ENCODE measurements at places on chromosomes 6 and 20.
A peak's percentile ranks its signal among the peaks of the same experiment; 100 is the strongest.

- DNase-seq, result peak; percentile 70
Observed at GRCh38 chr6:158863646-158864045, 44.5 kb upstream of the EZR start.

GRCh38 chr6:3324262-3324942, 65.7 kb downstream of the PSMG4 start:
- no peak for DNase-seq

GRCh38 chr20:46557231-46557956, 6.9 kb upstream of the OCSTAMP start:
- DNase-seq, result no peak

- DNase-seq, result peak; percentile 52
Observed at GRCh38 chr6:119347466-119348095, 2.0 kb downstream of the MAN1A1 start.

DNA sequence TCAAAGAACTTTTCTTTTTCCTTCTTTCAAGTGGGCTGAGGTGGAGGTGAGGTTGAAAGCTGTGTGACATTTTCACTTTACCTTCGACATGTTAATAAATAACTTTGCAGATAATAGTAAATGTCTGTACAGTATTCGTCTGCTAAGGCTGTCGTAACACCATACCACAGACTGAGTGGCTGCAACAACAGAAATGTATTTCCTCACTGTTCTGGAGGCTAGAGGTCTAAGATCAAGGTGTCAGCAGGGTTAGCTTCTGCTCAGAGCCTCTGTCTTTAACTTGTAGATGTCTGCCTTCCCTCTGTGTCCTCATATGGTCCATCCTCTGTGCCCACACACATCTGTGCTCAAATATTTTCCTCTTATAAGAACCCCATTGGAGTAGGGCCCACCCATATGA, 14.9 kb downstream of the PHACTR2 start:
- DNase-seq, result peak; percentile 61

DNA sequence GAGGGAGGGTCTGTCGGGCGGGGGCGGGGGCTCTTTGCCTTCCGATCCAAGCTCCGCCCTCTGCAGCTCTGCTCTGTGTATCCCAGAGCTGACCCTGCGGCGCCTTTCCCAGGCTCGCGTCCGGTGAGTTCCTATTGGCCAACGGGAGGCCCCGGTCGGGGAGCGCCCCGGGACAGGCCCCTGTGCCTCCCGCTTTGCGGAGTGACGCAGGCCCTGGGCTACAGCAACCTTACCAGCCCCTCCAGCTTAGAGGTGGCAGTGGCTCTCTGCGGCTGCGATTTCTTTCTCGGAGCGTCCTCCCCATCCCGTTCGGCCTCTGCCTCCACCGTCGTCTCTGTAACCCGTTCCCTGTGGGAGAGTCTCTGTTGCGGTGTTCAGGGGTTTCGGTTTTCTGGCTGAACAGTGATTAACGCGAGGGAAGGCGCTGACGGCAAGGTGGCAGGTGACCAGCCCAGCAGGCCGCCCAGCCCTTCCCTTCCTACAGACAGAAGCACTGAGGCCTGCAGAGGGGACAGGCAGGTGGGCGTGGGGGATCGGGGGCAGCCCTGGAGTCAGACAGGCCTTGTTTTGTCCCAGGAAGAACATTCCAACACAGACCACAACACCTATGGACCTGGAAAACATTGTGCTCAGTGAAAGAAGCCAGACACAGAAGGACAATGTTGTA, 18.1 kb upstream of the CEBPB start:
- peak; percentile 99 for DNase-seq

DNA sequence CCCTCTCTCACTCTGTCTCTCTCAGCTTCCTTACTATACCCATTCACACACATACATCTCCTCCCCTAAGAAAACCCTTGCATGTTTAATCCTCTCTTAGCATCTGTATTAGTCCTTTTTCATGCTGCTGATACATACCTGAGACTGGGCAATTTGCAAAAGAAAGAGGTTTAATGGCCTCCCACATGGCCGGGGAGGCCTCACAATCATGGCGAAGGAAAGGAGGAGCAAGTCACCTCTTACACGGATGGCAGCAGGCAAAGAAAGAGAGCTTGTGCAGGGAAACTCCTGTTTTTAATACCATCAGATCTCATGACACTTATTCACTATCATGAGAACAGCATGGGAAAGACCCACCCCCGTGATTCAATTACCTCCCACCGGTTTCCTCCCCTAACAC, 398.5 kb upstream of the SASH1 start:
- DNase-seq, result no peak

DNA sequence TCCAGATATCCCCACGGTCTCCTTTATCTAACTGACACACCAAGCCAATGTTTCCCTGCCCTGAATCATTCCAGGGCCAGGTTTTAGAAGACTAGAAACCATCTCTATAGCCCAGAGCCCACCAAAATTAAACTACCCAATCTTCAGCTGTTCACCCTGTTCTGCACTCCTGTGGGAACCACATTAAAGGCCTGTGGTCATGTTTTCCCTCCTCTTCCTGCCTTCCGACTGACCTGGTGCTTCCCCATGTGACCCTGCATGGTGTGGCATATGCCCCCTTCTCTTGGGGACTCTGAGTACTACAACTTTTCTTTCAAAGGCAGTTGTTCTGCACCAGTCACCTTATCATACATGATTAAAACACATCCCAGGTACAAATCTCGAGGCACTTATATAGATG, 155.0 kb downstream of the TMEM200A start:
- DNase-seq, result no peak

DNA sequence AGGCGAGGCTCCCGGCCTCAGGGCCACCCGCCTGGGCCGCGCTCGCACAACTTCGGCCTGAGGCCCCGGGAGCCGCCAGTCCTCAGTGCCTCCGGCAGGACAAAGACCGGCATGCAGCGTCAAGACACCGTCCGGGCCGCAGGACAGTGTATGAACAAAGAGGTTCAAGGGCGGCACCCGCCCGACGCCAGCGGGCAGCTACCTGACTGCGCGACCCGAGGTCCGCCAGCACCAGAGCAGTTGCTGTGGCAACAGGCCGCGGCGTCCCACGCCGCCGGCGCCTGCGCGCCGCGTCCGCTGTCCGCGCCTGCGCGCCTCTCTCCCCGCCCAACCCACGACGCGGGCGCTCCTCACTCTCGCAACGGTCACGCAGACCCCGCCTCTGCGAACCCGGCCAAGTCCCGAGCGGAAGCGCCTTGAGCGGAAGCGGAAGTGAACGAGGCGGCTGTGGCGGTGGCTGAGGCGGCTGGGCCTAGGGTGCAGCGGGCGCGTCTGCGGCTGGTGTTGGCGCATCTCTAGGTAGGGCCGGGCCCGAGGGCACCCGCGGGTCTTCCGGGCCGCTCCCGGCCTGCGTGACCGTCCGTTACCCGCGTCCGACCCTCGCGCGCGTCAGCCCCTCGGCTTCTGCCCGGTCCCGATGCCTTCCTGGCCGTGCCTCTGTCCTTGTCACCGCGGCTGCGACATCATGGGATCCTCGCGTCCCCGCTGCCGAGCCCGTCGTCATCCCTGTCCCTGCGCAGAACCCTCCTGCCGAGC, at the start of gene FAM120B:
FAM120B (plus strand) TSS at position 435 of the 756 bp plus-strand sequence. CDS start 10,633 bp downstream, outside the sequence.
- peak; percentile 93 for DNase-seq

DNA sequence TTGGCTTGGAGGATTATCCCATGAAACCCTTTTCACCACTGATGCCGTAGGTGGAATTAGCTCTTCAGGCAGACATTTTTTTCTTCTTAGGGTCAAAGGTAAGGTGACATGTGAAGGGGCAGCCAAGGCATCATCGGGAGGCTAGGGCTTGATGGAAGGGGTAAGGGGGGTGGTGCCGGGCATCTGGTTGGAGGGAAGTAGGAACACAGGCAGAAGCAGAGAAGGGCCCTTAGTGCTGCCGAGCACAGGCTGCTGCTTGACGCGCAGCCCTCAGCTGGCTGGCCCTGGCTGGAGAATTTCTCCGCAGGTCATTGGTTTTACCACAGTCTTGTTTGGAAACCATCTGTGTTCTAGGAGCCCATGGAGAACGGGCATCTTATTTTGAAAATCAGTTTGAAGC, 54.7 kb downstream of the TRAF3IP2 start:
- no peak for DNase-seq

GRCh38 chr6:151721146-151721545, 86.3 kb upstream of the ESR1 start:
- no peak for DNase-seq

DNA sequence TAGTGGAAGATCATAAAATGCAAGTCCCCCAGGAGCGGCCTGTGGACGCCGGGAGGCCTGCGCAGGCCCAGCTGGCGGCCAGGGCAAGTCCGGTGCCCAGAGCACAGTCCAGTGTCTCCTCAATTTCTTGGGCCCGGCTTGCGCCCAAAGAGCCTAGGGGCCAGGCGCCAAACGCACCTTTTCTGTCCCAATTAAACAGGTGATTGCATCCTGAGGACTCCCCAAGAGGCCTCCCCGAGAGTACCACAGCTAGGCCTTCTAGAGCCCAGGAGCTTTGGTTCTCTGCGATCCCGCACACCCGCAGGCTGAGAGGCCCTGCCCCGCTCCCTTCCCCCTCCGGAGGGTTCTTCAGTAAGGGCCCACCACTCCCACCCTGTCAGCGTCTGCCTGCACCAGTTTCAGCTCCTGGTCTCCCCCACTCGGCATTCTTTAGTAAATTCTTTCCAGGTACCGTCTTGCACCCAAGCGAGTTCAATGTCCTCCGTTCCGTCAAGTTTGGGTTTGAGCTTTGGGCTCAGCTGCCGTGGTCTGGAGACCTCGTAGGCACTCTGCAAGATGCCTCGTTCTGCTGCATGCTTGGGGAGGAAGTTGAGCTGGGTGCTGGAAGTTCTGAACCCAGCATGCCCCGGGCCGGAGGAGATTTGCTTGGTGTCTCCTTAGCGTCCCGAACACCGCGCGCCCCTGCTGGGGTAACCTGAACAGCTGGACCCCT, 3.9 kb upstream of the NKX2-2 start:
- no peak for DNase-seq

GRCh38 chr20:2276015-2276414, 19.8 kb upstream of the TGM3 start:
- no peak for DNase-seq

GRCh38 chr6:5085648-5086293, 630 bp downstream of the PPP1R3G start:
- DNase-seq, result peak; percentile 44

- no peak for DNase-seq
Observed at GRCh38 chr6:139407718-139408222, 33.3 kb upstream of the CITED2 start.

DNA sequence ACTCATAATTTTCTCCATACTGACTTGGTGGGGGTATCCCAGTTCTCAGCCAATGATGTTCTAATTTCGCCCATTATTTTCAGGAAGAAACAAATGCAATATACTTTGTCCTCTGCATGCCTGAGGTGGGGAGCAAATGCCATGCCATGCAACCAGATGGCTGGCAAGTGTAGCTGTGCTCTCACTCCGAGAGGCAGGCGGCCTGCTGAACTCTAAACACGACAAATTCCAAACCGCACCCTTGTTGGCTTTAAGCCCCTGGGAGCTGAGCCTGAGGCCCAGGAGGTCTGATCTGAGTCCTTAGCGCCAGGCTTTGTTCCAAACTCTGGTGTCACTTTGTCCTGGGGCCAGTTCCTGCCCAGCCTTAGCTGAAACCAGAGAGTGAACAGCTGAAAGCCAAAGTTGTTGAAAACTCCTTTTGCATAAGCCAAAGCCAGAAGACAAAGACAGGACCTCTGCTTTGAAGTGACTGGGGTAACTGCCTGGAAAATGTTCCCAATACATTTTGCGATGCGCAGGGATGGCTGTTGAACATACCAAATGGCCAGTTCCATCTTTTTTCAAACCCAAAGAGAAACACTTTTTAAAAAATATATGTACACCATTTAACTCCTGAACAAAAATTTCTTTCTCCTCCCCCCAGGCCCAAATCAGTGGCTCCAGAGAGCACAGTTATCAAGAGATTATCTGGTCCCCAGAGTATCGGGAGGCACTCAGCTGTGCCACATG, 46.2 kb downstream of the TTI1 start:
- peak; percentile 59 for DNase-seq

- DNase-seq, result no peak
Observed at GRCh38 chr20:5265662-5265985, 51.1 kb downstream of the PROKR2 start.

GRCh38 chr20:43385914-43386313, 71.8 kb upstream of the SRSF6 start:
- DNase-seq, result no peak

- DNase-seq, result no peak
Observed at GRCh38 chr6:133277228-133277899, 36.2 kb downstream of the EYA4 start.

- DNase-seq, result no peak
Observed at GRCh38 chr6:160106701-160107100, 14.9 kb upstream of the SLC22A1 start.

DNA sequence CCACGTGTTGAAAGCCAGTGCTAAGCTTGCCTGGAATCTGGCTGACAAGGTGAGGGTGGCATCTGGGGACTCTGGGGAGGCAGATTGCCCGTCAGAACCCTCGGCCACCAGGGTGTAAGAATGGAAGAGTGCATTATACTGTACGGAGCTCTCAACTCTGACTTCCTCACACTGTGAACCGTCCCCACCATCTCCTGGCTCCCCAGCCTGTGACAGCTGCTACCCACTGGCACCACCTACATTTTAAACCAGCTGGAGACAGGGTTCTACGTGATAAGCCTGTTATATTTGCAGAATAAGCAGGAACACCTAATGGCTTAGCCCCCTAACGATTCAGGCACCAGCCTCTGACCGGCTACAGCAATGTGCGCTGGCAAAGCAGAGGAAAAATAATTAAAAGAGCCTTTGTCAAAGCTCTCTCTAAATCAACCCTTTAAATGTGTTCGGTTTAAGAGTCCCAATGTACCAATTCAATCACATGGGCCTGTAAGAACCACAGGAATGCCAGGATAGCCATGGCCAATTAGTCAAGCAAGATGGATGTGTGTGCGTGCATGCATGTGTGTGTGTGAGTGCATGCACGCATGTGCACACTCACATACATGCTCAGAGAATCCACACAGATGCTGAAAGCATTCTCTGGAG, 89.1 kb upstream of the TAB2 start:
- DNase-seq, result no peak

DNA sequence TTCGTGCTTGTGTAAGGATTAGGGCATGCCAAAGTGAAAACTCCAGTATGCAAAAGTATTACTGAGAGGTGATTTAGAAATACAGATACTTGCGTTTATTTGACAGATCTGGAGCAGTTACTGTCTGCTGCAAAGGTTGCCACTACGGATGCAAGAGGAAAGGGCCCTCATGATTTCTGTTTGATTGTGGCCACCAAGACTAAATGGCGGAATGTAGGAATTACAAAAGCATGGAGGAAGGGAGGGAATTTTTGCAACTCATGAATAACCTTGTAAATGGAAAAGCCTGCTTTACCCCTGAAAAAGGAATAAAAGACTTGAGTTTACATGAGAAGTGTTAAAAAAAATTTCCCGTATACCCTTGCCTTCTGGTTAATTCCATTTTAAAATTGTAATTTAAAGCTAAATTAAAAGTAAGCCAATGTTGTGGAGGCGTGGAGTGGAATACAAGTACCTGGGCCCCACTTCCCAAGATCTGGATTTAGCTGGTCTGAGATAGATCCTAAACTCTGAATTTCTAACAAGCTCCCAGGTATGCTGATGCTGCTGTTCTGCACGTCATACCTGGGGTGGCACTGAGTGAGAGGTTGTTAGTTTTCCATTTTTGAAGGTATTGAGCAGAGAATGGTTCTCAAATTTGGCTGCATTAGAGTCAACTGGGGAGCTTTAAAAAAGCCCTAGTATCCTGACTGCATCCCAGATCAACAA, 56.6 kb upstream of the NKX2-2 start:
- no peak for DNase-seq
